ENCODE measurements at places on chromosomes 3 and 15.

GRCh38 chr3:173889596-173889995 is 492.1 kb downstream of the NLGN1 start:
- DNase-seq = no peak

DNA sequence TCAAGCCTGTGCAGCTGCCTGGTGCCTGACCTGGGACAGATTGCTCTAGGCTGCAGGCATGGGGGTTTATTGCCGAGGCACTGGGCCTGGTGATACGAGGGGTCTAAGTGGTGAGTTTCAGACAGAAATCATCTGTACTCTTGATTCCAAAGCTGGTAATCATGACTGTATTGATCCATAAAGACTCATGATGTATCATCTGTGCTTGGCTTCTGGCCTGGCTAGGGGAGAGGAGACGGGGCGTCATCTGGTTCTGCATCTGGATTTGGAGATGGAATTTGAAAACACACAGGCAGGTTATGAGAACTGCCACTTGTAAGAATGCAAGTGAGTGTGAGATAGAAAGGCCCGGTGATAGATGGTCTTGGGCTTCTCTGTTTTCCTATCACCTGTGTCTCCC is 337.4 kb upstream of the C2CD4B start:
- DNase-seq = no peak

DNA sequence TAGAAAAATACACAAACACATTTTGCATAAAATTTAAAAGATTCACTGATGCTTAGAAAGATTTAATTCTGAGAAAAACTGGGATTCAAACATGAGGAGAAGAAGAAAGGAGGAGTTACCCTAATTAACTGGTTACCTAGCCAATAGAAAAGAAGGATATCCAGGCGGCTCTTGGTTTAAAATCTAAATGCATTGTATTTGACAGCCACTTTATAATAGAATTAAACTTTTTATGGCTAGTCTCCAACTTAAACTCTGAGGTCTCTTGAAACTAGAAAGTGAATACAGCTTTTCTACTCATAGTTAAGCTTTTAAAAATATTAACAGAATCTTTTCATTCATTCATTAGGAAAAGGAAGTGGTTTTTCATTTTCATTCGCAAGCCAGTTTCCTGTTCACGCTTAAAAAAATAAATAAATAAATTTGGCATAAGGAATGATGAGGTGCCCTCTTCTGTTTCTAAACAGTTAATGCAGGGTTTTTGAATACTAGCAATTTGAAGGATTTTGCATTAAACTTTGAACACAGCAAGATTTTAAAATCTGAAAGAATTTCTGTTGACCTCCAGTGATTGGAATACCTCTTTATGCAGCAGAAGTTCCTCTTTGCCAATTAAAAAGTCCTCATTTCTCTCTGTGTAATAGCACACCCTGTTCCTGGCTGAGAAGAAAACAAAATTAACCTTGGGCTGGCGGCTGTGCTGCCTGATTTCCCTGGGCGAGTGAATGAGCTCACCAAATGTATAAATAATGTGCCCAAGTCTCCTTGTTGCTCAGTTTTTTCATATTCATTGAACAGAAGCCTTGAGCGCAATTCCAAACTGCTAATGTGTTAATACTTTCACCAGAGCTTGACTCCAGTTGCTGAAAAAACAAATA is 105.1 kb downstream of the ZMAT3 start:
- no peak for DNase-seq

DNA sequence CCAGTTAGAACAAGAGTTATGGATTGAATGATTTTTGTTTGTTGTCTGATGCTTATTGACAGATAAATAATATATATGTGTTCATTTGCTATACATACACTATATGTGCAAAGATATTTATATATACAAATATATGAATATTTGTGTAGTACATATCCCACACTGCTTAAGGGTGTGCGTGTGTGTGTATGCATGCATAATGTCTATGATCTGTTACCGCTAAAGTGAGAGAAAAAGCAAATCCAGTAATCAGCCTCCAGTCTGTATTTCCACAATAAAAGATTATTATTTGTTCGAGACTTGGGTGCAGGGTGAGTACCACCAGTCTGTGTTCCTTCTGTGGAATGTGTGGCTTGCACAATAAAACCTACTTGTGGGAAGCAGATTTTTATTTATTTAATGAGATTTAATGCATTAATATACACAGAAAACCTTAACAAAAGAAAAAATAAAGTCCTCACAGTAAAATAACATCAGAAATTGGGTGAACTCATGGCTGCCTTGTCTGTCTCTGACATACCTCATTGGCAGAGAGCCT is 366.0 kb upstream of the TBL1XR1 start:
- DNase-seq = no peak

GRCh38 chr3:72157748-72158638 is 373.0 kb upstream of the PROK2 start:
- no peak for DNase-seq

GRCh38 chr3:61669668-61670299 is 108.4 kb downstream of the PTPRG start:
- no peak for DNase-seq

All from activated CD8-positive, alpha-beta memory T cell treated with anti-CD3 and anti-CD28 coated beads for 4 hours (primary cell).